ENCODE measurements at places on chromosomes 5 and 9.
A peak's percentile ranks its signal among the peaks of the same experiment; 100 is the strongest.

DNA sequence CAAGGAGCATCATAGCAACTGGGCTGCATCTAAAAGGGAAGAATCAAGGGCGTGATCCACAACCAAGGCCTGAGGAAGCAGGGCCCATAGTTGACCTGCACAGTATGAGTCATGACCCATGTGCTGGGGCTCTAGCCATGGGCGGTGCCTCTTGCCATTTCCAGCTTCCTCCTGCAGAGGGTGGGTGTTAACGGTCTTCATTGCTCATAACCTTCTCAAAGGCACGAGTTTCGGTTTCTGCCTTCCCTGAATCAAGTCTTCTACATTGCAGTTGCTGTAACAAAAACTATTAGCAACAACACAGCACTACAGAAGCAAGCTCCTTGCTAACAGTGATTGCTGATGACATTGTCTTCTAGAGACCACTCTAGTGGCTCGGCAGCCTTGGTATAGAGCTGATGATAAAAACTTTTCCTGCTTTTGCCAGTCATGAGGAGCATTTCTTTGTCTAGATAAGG is 66.9 kb downstream of the CTSL start:
- no peak for DNase-seq

DNA sequence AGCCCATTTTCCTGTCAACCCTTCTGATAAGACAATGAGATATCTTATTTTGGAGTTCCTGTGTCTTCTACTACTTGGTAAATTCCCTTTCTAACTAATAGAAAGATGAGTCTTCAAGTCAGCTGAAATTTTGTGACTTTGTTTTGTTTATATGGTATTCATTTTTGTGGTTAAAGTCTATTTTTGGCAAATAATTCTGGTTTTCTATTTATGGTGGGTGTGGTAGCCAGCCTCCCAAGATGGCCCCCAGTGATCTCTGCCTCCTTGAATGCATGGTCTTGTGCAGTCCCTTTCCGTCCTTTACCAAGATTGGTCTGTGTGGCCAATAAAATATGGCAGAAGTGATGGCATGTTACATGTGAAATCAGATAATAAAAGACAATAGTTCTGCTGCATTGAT is 91.5 kb downstream of the NR3C1 start:
- DNase-seq: no peak

GRCh38 chr9:131733541-131734061 is 6.3 kb downstream of the RAPGEF1 start:
- peak; percentile 48 for DNase-seq

DNA sequence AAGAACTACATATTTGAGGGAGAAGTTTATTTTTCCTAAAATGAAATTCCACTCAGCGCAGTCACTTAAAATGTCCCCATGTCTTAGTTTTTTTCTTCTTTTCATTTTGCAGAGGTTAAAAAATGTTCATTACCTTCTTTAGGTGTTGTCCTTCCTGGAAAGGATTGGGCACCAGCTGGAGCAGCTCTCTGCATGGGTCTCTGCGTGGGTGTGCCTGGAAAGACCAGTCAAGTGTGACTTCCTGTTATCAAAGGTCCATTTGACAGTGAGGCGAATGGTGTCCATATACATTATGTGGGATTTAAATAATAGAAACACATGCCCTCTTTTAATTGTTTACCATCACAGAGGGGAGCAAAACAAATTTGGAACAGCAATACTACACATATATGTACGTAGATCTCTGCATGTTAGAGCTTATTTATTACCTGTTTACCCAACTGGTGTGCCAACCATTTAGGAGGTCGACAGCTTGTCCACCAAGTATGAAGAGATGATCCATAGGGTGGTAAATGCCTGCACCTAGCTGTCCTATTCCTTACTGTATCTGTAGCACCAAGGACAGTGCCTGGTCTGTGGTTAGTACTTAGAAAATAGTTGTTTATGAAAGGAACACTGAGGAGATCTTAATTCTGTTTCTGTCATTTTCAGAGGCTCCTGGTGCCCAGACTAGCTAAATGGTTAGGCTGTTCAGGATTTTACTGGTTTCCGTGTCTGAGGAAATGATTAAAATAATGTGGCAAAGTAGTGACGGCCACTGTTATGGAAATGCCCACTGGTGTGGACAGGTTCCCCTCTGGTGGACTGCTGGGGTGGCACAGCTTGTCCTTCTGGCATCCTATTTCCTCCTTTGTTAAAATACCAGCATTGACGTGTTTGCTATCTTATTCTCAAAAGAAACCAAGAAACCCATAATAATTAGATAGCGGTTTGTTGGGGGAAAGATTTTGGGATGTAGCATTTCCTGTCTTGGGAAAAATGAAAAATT is 200.4 kb downstream of the MAST4 start:
- no peak for DNase-seq

DNA sequence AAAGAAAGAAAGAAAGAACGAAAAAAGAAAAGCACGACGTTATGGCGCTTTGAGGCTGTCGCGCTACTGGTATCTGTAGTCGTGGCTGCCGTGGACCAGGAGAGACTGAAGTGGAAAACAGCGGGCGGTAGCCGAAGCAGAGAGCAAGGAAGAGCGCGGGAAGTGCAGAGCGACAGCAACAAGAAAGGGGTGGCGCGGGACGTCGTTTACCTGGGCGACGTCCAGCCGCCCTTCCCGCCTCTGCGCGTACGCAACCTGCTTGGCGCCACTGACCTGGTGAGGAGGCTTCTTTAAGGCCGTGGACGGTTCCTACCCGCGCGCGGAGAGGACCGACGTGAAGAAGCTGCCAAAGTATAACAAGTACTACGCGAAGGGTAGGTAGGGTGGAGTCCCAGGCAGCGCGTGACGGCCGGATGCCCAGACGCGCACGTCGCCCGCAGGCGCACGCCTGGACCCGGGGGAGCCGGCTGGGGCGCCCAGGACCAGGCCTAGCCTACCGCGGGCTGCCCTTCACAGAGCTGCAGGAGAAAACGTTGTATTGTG is 15.4 kb downstream of the CCL28 start:
- DNase-seq: peak; percentile 26

DNA sequence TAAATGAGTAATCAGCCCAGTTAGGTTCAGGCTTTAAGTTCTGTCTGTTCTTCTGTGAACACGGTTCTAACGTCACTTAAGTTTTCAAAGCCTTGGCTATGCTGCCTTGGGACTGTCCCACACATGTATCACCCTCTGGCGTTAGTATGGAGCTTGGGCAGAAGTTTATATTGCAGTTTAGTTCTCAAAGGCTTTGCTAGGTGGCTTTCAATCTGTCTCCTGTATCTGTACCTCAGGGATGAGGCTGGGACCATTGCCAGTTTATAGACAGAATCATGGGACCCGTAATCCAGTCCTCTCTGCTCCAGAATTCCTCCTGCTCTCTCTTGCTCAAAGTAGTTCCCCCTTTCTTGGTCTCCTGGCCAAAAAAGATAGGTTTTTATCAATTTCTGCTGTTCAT is 12.1 kb downstream of the C9orf40 start:
- DNase-seq: no peak

- no peak for DNase-seq
Observed at GRCh38 chr9:89623925-89624420, 19.2 kb downstream of the GADD45G start.

- peak; percentile 86 for DNase-seq
Observed at GRCh38 chr5:179801304-179802206, 5.1 kb downstream of the MGAT4B start.

DNA sequence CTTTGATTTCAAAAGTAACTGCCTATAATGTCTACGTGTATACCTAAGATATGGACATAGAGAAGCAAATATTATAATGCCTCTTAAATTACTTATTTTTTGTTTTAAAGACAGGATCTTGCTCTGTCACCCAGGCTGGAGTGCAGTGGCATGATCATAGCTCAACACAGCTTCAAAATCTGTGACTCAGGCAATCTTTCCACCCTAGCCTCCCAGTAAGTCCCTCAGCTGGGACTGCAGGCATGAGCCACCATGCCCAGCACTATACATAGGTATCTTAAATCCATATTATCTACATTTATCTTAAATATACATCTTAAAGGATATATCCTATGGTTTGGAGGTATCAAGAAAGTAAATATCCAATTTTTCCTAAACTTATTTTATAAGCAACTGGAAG is 261.2 kb downstream of the ARL15 start:
- DNase-seq: no peak

DNA sequence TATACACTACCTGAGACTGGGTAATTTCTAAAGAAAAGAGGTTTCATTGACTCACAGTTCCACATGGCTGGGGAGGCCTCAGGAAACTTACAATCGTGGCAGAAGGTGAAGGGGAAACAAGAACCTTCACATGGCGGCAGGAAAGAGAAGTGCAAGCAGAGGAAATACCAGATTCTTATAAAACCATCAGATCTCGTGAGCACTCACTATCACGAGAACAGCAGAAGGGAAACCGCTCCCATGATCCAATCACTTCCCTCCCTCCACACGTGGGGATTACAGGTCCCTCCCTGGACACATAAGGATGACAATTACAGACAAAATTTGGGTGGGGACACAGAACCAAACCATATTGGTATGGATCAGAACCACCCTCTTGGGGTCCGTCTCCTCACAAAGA is 44.2 kb upstream of the SPIN1 start:
- DNase-seq: no peak

DNA sequence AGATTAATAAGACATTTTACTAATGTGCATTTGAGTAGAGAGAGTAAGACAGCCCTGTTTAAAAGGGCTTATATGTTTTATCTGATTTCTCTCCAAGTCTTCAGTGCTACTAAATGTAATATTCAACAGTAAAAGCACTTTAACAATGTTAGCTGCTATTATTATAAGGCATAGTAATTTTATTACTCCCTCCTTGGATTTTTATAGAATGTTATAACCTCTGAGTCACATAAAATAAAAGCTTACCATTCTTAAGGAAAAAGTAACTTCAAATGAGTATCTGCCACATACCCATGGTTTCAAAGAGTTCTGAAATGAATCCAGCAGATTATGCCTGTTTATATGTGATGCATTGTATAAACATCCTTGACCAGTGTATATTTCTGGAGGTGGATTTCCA is 19.0 kb downstream of the SPDL1 start:
- DNase-seq: no peak

- DNase-seq: no peak
Observed at GRCh38 chr9:93233033-93233432, 49.1 kb downstream of the WNK2 start.

- DNase-seq: no peak
Observed at GRCh38 chr9:37683531-37684371, 33.0 kb downstream of the FRMPD1 start.

DNA sequence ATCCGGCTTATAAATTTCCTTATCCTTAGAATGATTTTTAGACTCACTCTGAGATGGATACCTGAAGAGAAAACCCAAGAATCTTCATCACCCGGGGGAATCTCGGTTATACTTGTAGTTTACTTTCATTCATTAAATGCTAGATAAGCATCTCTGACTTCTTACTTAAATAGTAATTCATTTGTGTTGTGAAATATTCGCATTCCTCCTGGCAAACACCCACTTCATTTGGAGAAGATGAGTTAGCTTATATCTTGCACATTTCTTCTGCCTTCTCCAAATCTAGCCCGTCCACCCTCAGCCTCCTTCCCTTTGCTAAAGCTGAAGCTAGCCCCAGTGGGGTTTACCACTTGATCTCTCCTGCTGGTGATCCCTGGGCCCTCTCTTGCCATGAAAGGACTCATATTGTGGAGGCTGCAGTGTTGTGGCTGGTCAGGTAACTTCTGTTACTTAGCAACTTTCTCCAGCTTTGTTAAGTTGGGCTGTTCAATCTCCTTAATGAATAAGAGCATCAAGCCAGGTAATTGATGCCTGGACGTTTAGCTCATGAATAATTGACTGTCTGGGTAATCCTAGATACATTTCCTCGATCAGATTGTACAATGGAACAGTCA is 11.3 kb upstream of the POU4F3 start:
- DNase-seq: no peak

DNA sequence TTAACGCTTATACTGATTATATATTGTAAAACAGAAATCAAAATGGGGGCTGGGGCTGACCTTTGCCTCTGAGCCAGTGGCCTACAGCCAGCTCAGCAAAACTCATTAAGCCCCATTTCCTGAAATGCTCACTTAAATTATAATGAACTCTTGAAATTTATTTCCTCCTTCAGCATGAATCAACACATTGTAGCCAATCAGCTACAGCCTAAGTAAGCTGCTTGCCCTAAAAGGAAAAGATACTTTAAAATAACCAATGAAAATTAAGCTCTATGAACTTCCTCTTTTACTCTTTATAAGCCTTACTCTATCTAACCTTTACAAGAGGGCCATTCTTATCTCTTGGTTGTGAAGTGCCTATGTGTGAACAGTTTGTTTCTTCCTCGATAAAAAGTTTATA is 33.5 kb upstream of the SUB1 start:
- no peak for DNase-seq
